ENCODE measurements at places on chromosomes 6 and 20.

DNA sequence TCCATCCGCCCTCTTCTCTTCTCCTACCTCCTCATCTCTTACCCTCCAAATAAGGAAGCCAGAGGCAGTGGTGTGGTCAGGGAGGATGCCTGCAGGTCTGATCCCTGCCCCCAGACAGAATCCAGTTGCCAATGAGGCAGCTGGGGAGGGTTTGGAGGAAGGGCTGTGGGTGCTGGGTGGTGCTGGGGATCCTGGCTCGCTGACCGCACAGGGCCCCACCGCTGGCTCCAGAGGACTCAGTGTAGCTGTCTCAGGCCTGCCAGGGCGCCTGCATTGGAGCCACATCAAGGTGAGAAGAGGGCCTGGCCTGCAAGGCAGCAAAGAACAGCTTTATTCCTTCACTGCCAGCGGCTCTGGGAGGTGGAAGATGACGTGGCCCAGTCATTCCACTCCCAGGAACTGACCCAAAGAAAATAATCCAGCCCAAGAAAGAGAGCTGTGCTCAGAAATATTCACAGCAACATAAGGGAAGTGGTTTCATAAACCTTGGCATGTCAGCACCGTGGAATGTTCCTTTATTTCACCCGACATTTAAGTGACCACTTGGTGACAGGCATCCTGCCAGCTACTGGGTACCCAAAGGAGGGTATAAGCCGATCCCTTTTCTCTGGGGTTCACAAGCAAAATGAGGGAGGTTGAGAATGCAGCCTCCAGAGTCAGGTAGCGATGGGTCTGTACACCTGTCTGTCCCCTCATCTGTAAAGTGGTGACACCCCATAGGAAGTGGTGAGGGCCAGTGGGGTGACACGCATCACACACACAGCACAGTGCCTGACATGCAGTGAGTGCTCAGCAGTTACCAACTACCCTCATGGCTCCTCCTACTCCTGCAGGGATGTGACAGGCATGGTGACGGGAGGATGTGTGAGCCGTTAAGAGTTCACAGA is 125.1 kb downstream of the SNX5 start:
- H3K36me3 ChIP-seq: no peaks in the 10 kb centered on the region
- no peak for DNase-seq
- no peaks in the 10 kb centered on the region for H3K4me1 ChIP-seq
- H3K27ac ChIP-seq: no peak overlapping the region
- H3K27me3 ChIP-seq: peaks cover 68% of the 10 kb centered on the region
- no peak overlapping the region for H3K4me3 ChIP-seq

DNA sequence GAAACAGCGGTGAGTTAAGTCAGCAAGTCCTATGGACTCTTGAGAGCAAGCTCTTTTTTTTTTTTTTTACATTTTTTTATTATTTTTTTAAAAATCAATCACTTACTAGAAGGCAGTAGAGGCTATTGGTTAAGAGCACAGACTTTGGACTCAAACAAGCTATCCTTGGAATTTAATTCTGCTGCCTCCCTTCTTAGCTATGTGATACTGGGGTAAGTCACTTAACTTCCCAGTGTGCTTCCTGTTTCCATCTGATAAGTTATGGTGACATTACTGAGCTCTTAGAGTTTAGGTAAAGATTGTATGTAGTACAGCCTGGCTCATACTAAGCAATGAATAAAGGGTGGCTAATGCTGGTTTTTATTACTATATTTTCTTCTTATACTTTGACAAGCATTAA is 770.5 kb upstream of the FLRT3 start:
- H3K4me1 ChIP-seq: no peaks in the 10 kb centered on the region
- DNase-seq: no peak
- H3K4me3 ChIP-seq: no peak overlapping the region

- no peak for DNase-seq
- H3K4me3 ChIP-seq: no peak overlapping the region
- no peaks in the 10 kb centered on the region for H3K27me3 ChIP-seq
Measured at GRCh38 chr6:2884804-2885203, 18.3 kb downstream of the SERPINB9 start.

GRCh38 chr20:49450281-49450721 is 32.2 kb downstream of the KCNB1 start:
- H3K27ac ChIP-seq: no peak overlapping the region
- H3K4me3 ChIP-seq: no peak overlapping the region
- DNase-seq: peak; percentile 63
- H3K36me3 ChIP-seq: no peaks in the 10 kb centered on the region
- peaks cover 4% of the 10 kb centered on the region for H3K4me1 ChIP-seq
- no peaks in the 10 kb centered on the region for H3K27me3 ChIP-seq

- no peaks in the 10 kb centered on the region for H3K36me3 ChIP-seq
- H3K27me3 ChIP-seq: peaks cover 76% of the 10 kb centered on the region
- H3K27ac ChIP-seq: no peak overlapping the region
- DNase-seq: no peak
Measured at GRCh38 chr6:41422161-41422560, 86.8 kb downstream of the NCR2 start.

DNA sequence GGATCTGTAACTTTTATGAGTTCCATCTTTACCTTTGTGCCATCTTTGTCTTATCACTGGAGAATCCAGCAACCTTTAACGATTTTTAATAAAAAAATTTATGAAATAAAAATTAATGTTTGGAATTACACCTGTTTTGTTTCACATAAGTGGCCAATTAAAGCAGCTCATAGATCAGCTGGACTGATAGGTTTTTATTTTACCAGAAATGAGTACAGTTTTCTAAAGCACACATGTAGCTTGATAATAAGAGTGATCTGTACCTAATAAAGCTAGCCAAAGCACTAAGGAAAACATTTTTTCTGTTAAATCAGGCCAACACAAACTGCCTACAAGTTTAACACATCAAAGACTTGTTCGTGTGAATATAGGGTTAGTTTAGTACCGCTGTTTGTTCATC is 500.1 kb downstream of the CDKAL1 start:
- H3K27ac ChIP-seq: no peak overlapping the region
- H3K4me1 ChIP-seq: no peaks in the 10 kb centered on the region
- no peak for DNase-seq
- H3K36me3 ChIP-seq: no peaks in the 10 kb centered on the region
- no peaks in the 10 kb centered on the region for H3K27me3 ChIP-seq

GRCh38 chr6:34531580-34532201 is 24.4 kb downstream of the SPDEF start:
- H3K4me1 ChIP-seq: peaks cover under 1% of the 10 kb centered on the region
- no peak overlapping the region for H3K4me3 ChIP-seq
- H3K27ac ChIP-seq: no peak overlapping the region
- no peaks in the 10 kb centered on the region for H3K27me3 ChIP-seq

DNA sequence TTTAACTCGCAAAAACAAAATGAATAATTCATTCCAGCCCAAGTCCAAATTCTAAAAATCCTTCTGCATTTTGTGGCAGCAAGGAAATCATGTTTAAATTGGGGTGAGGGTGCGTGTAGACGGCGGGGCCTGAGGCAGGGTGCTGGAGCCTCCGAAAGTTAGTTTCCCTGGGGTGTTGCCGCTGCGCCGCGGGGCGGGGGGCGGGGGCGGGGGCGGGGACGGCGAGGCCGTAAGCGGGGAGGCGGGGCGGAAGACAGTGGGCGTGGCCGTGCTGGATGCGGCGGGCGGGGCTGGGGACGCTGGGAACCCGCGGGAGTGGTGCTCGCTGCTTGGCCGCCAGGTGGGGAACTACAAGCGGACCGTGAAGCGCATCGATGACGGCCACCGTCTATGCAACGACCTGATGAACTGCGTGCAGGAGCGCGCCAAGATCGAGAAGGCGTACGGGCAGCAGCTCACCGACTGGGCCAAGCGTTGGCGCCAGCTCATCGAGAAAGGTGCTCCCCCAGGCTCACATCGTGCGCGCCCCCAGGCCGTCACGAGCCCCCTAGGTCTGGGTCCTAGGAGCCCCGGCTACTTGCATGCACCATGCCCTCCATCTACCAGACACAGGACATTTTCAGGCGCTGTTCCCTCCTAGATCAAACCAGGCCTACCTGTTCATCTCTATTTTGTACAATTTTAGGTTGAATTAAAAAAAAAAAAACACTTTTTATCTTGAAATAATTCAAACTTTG is 29.0 kb downstream of the SPDEF start:
- H3K27me3 ChIP-seq: no peaks in the 10 kb centered on the region
- peak; percentile 98 for DNase-seq

- no peak for DNase-seq
- H3K36me3 ChIP-seq: no peaks in the 10 kb centered on the region
- no peak overlapping the region for H3K4me3 ChIP-seq
- no peaks in the 10 kb centered on the region for H3K27me3 ChIP-seq
- H3K27ac ChIP-seq: no peak overlapping the region
- H3K4me1 ChIP-seq: peaks cover 2% of the 10 kb centered on the region
Measured at GRCh38 chr20:48483334-48484066, 344.3 kb downstream of the PREX1 start.

- H3K4me3 ChIP-seq: no peak overlapping the region
- H3K4me1 ChIP-seq: no peaks in the 10 kb centered on the region
- H3K36me3 ChIP-seq: no peaks in the 10 kb centered on the region
- H3K27me3 ChIP-seq: no peaks in the 10 kb centered on the region
- H3K27ac ChIP-seq: peak overlapping the region; percentile 16
Measured at GRCh38 chr20:58603721-58604120, 47.4 kb upstream of the STX16 start.

- no peak overlapping the region for H3K4me3 ChIP-seq
- H3K4me1 ChIP-seq: no peaks in the 10 kb centered on the region
- no peaks in the 10 kb centered on the region for H3K36me3 ChIP-seq
- no peak for DNase-seq
- no peaks in the 10 kb centered on the region for H3K27me3 ChIP-seq
Measured at GRCh38 chr6:9527679-9528286, 887.1 kb downstream of the TFAP2A start.

GRCh38 chr6:1778686-1779235 is 169.0 kb downstream of the FOXC1 start:
- DNase-seq: no peak
- H3K27me3 ChIP-seq: no peaks in the 10 kb centered on the region
- peaks cover 9% of the 10 kb centered on the region for H3K4me1 ChIP-seq
- no peaks in the 10 kb centered on the region for H3K36me3 ChIP-seq
- H3K27ac ChIP-seq: no peak overlapping the region
- no peak overlapping the region for H3K4me3 ChIP-seq

DNA sequence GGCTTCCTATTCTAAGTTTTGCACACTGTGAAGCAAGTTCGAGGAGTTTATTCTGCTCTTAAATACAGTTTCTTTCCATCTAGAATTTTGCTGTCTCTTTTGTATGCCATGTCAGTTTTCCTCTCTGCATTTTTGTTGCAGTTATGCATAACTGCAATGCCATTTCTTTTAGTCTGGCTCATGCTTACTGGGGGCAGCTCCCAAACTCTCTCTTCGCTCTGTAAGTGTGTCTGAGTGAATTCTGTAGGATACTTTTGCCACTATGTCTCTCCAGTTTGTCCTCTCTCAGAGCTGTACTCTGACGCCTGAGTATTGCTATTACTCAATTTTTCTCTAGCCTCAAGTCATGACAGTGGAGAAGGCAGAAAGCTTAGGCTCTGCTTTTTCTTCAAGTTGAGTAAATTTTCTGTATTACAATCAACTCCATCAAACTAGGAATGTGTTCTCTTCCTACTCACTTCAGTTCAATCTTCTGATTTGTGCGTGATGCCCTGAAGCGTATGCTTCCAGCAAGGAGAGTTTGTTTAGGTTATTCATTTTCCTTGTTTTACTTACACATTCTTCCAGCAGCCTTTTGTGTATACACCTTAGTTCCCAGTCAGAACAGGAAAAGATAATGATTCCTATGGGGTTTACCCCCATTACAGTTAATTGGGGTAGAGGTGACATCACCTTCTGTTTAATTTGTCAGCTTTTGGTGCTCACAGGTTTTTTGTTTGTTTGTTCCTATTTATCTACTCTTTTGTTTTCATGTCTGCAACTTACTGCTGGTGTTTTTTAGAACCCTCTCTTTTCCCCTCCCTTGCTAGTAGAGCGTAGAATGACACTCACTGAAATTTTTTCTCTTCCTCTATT is 430.9 kb downstream of the BCKDHB start:
- H3K36me3 ChIP-seq: no peaks in the 10 kb centered on the region
- DNase-seq: no peak
- no peak overlapping the region for H3K27ac ChIP-seq
- H3K4me3 ChIP-seq: no peak overlapping the region

DNA sequence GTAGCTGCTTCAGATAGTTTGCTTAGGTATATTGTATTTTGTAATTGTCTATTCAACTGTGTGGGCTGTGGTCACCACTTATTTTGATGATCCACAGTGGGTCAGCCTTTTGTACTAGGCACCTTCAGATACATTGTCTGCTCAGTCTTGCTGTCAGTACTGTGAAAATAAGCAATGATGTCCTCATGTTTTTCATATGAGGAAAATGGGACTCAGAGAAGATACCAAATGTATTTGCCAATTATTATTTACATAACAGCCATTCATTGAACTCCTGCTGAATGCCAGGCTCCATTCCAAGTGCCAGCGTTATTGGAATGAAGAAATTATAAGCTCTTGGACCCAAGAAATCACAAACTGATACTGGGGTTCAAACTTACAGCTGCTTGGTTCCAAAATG is 28.6 kb downstream of the MAPK14 start:
- H3K4me1 ChIP-seq: no peaks in the 10 kb centered on the region
- no peaks in the 10 kb centered on the region for H3K27me3 ChIP-seq
- DNase-seq: no peak
- H3K4me3 ChIP-seq: no peak overlapping the region

DNA sequence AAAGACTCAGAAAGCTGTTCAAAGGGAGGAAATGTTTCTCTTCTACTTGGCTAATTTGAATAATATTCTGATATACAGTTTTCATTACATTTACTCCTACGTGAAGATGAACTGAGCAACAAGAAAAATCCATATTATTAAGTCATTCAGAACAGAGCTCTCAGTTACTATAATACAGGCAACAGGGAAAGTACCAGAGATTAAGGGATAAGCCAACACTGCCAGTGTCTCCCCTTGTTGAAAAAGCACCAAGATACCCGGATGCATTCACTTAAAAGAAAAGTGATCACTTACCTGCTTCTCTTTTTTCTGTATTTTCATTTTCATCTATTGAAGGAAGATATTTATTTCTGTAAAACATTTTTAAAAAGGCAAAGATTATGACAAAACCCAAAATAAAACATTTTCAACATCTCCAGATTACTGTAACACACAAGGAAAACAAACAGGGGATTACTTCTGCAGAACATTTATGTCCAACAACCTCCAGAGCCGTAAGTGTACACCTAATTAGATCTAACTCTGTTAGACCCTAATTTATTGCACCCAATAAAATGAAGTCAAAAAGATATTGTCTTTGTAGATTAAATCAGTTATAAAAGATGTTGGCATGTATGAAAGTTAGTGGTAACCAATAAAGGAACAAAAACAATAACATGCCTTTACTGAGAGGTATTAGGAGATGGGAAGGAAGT is 67.0 kb downstream of the CHD6 start:
- no peaks in the 10 kb centered on the region for H3K4me1 ChIP-seq
- H3K27ac ChIP-seq: no peak overlapping the region
- DNase-seq: no peak
- peaks cover 29% of the 10 kb centered on the region for H3K36me3 ChIP-seq

DNA sequence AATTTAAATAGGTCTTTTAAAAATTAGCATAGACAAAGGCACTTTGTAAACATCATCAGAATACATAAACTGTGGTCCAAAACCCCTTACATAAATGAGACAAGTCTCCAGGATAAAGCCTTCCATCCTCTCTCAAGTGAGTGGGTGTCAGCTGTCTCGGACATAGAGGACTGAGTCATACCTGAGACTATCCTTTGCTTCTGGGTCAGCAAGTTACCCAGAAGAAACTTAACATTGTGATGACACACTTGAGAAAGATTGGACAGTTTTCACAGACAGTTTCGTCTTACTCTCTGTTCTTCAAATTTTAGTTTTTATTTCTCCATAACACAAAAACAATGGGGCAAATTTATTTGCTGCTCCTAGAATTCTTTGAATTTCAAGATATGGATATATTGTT is 838.0 kb downstream of the DHX35 start:
- no peaks in the 10 kb centered on the region for H3K4me1 ChIP-seq
- no peaks in the 10 kb centered on the region for H3K36me3 ChIP-seq
- no peaks in the 10 kb centered on the region for H3K27me3 ChIP-seq
- H3K27ac ChIP-seq: no peak overlapping the region
- H3K4me3 ChIP-seq: no peak overlapping the region
- no peak for DNase-seq
